ENCODE measurements at places on chromosomes 4 and X. TPM values are rescaled to one million over a fixed set of nuclear protein-coding genes. Genes with fewer than 3 reads are reported as not detected.

DNA sequence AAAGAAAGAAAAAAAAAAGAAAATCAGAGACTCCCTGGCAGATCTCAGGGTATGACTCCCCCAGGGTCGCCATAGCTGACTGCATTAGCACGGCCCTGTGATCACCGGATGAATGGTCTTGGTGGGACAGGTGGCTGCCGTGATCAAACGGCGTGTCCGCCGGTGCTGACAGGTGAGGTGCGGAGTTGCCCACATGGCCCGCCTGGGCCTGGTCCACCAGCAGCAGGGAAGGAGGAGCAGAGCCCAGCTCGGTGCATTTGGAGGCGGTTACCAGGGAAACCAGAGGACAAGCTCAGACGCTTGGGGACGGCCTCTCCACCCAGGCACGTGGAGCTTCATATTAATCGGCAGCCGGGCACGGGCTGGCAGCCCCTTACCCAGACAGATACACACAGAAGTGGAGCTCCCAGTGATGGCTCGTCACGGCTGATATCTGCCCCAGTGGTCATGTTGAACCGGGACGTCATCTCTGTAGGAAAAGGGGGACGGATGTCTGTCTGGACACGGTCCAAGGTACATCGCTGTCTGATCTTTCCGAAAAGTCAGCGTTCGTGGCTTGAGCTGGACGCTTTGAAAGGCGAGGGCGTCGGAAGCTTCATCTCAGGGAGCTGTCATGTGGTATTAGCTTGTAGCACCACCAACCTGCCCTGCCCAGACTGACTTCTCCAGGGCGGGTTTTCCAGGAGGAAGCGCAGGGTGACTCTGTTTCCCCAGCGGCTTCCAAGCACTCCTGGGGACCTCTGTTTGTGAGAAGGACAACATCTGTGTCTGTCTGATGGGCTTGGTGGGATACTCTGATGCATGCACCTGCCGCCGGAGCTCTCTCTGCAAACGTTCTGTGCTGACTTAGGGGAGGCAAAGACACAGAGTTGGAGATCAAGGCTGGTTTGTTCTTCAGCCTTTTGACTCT lies 180.7 kb downstream of the CRLF2 start:
- no peak for DNase-seq

DNA sequence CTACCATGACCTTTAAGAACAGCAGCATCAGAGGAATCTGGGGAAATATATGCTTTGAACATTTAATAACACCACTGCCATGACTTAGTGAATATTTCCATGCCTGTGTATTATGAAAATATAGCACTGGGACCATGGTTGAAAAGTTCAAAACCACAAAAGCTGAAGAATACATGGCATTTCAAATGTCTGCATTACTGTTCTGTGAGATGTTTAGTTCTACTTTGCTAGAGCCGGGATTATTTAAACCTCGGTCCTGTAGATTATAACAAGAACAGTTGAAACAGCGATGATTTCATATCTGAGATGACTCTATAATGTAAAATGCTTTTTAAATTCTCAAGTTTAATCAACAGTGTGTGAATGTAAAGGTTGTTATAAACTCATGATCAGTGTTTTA lies 126.7 kb upstream of the AGA start:
- no peak for DNase-seq

DNA sequence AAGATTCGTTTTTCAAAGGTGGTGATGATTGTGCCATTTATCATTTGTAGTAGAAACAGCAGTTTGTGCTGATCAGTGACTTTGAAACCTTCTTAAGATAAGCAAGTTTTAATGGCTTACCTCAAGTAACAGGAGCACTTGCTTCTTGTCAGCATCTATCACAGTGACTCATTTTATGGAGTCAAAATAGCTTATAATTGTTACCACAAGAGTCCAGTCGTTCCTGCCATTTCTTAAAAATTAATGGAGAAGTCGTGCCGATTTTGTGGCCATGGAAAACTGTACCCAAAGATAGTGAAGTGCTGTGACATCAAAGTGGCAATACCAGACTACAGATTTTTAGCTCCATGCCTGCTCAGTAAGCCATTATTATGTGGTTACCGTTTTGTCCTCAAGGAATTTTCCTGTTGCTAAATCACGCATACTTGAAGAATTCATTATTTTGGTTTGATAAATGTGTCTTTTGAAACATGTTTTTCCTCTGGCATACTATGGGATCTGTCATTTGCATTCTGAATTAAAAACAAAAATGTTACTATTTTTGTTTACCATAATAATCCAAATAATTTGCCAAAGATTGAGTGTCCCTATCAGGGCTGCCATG lies 129.9 kb downstream of the CBR4 start:
- DNase-seq = no peak

DNA sequence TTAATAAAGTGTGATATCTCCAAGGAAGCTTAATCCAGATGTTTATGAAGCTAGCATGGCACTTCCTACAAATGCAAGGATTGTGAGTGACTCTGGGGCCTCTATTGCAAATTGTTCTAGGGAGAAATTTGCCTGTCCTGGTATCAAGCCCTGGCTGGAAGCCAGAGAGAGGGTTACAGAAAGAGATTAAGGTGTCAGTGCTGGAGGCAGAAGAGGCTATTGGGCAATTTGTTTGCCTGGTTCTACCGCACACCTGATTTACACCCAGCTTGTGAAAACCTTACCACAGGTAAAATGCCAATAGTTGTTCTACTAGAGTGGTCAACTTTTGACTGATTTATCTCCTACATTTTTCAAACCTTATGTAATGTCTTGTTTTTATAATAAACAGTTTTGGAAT lies 186.7 kb upstream of the FAT1 start:
- no peak for DNase-seq

- DNase-seq = no peak
Observed at GRCh38 chrX:40488296-40488695, 92.5 kb upstream of the ATP6AP2 start.

DNA sequence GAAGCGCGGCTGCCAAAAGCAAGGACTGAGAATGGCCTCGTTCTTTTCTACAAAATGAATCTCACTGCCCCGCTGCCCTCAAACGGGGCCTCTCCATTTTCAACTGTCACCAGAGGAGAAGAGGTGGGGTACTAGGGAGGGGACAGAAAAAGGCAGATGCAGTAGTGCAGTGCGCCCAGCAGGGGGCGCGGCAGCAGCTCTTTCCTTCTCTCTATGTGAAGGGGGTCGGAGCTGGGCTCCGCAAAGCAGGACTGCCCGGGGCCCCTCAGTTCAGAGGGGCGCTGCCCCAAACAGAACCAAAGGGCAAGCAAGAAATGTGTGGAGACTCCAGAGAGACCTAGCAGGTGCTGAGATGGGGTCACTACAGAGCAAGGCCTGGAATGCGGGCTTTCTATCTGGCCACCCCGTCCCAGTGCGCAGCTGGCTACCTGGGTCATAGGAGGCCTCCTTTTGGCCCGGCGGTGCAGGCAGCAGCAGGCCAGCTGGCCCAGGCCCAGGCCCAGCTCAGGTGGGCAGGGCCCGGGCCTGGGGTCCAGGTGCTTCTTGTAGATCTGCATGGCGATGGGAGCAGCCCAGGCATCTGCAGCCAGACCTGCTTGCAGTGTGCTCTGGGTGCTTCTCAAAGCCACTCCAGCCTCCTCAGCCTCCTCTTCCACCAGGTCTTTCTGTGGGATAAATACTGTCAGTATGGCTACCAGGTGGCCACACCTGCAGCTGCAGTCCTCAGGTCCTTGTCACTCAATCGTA lies 5.9 kb downstream of the IRAK1 start:
- no peak for DNase-seq

- DNase-seq = no peak
Observed at GRCh38 chr4:128457726-128458125, 170.1 kb upstream of the PGRMC2 start.

GRCh38 chr4:156686120-156686519 lies 285.5 kb downstream of the PDGFC start:
- no peak for DNase-seq

DCHS2 gene
- not detected for total RNA-seq

CFP gene
- 2.1 TPM for total RNA-seq

ATOH1 gene
- 0.15 TPM for total RNA-seq

RASL11B gene
- total RNA-seq = 4.1 TPM

FAM53A gene
- total RNA-seq = 1.3 TPM

SLC6A14 gene
- total RNA-seq = not detected

ACSL1 gene
- 477 TPM for total RNA-seq

H2BW2 gene
- not detected for total RNA-seq

GPR173 gene
- 0.50 TPM for total RNA-seq

SLC49A3 gene
- total RNA-seq = 12.6 TPM

Data from left ventricle myocardium superior (tissue), 1 donor.